ENCODE measurements at places on chromosomes 11 and 22.

DNA sequence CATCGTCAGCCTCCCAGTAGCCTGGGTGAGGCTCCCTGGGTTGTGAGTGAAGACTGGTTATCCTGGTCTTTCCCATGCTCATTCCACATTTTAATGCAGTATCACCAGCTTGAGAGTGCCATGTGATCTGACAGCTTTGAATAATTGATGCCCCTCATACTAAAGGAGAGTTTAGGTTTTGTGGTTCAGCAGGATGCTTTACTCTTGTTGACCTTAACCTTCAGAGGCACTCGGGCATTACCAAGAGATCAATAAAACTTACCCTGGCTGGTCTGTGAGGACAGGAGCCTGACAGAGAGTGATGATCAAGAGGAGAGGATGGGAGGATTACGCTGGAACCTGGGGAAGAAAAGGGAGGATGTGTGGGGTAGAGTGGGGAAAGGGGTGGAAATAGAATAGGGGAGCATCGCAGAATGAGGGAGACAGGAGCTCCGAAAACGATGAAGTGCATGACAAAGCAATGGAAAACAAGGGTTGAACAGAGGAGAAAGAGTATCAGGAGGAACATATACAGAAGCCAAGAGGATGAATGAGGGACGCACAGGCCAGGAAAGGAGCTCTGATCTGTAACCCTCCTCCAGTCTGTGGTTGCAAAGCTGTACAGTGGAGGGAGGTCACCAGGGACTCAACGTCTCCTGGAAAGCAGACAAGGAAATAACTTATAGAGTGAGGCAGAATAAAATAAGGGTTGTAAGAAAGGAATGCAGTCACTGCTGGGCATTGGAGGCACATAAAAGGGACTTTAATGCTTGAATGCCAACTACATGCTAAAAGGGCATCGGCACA, 594.5 kb downstream of the NTM start:
- DNase-seq = no peak

GRCh38 chr11:87739766-87740165, 435.5 kb downstream of the RAB38 start:
- no peak for DNase-seq

DNA sequence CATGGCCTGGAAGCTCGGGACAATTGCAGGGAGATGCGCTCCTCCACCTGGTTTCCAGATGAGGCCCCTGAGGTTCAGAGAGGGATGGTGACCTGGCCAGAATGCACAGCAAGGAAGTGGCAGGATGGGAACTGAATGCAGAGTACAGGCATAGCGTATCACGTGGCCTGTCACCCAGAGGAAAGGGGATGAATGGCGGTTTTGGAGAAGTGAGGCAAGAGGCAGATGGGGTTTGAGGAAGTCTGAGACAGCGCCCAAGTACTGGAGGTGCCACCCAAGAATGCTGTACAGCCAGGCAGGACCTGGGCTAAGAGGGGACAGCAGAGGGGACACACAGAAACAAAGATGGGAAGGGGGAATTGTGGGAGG, 4.9 kb downstream of the RAB3IL1 start:
- no peak for DNase-seq

DNA sequence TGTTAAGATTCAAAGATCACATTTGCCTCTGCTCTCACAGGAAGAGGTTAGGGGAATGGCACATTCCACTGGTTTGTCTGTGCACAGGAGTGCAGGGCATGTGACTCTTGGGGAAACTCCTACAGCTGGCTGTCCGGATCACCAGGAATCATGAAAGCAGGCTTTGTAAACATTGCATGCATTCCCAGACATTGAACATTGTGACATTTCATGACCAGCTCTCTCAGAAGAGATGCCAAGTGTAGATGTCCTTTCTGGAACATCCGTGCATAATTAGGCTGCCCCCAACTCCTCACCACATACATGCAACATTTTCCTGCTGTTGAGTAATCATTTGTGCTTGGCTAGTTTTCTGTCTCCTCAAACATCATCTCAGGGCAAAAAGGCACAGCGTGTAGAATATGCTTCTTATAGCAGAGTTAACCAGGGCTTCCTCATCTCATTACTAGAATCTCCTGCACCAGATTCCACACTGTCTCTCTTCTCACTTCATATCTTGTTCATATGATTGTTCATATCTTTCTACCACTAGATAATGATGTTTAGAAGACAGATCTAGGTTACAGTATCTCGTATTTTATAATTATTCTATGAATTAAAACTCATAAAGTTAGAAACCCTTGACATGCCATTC, 694.7 kb downstream of the NTM start:
- no peak for DNase-seq

GRCh38 chr11:109864834-109865547, 228.2 kb upstream of the ZC3H12C start:
- DNase-seq = no peak

DNA sequence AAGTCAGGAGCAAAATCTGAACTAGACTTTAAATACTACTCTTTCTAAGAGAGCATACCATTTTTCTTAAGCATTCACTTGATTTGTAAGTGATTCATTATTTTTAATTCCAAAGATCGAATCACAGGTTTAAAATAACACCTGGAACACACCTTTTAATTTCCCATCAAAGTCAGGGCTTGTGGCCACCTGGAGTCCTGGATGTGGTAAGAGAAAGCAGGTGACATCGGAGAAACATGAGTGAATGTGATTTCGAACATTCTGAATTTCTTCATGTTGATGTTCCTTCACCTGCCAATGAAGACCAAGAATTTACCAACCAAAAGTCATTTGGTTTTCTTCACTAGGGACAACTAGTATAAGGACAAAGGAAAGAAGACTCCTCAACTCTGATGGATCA, 28.0 kb downstream of the ATL3 start:
- DNase-seq = no peak

All from activated T-cell treated with anti-CD3 and anti-CD28 coated beads for 24 hours (primary cell).